ENCODE measurements at places on chromosomes 3 and 15.

DNA sequence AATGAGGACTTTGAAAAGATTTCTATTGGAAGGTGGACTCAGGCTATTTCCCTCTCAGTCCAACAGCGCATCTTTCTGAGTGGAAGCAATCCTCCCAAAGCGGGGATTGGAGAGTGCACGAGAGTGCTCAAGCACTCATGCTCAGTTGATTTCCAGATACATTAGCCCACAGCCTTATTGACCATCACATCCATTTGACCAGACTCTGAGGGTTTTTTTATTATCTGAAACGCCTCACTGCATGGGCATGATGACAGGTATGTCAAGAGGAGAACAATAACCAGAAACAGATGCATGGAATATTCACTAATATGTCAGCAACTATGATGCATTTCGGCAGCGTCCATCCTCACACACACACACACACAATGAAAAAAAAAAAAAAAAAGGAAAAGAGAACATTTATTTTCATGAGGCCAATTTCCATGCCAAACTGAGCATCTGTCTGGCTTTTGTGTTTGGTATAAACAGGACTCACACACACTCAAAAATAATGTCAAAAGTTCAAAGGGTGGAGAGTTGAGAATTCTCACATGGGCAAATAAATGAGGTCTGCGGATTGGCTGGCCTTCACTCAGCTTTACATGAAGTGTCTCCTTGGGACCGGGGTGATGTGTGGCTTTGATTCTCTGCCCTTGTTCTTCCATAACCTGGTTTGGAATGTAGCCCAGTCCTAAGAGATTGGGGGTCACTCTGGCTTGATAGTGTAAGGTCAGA lies 371.6 kb downstream of the MCTP2 start:
- no peak for DNase-seq

- peak; percentile 59 for DNase-seq
Measured at GRCh38 chr3:51391075-51391565, at the start of gene RBM15B. RBM15B (plus strand) TSS chr3:51391285; CDS start chr3:51391400, 115 bp downstream.

- DNase-seq, result no peak
Measured at GRCh38 chr15:87896936-87897335, 359.6 kb downstream of the NTRK3 start.

DNA sequence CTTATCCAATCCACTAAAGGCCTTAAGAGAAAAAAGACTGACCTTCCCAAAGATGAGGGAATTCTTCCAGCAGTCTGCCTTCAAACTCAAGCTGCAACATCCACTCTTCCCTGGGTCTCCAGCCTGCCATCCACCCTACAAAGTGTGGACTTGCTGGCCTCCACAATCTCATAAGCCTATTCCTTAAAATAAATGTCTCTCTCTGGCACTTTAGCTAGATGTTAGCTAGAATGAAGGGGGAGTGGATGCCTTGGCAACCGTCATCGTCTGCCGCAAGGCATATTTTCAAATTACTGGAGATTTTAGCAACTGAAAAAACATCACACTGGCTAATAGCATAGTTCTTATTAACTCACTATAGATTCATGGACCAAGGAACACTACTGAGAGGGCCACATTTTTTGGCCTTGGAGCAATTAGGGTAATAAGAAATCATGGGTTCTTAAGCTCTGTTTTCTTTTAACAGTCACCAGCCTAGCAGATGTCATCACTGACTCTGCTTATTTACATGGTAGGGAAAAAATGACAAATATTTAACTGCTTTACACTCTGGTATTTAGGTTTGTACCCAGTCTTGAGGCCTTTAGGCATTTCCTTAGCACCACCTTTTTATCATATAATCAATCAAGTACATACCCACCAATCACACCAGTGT lies 245.3 kb downstream of the MYRIP start:
- no peak for DNase-seq

GRCh38 chr3:112744825-112745566 lies 101.7 kb downstream of the CD200R1L start:
- DNase-seq, result no peak

DNA sequence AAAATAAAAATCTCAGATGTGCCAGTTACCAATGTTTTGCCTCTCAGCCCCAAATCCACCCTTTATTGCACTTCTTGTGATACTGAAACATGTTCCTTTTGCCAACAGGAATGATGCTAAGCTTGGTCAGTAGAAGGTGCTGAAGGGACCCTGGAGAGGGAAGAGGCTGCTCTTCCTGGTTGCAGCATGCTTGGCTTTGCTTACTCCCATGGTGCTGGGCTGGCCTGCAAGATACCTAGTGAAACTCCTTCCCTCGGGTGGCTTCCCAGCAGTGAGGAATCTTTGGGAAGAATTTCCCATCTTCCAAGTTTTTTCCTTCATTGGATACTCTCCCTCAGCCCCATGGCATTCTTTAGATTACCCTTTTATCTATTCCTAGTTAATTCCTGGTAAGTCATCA lies 151.8 kb upstream of the TGFBR2 start:
- no peak for DNase-seq

DNA sequence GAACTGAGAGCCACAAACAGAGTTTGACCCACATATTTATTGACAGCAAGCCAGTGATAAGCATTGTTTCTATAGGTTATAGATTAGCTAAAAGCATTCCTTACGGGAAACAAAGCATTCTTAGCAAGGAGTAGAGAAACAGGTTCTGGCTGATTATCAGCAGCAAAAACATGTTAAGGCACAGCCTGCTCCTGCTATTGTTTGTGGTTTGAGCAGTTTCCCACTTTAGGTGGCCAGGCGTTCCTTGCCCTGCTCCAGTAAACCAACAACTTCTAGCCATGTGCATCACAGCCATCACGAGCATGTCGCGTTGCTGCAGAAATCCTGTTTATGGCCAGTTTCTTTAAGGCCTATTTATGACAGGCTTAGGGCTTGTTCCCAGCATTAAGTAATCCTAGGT lies 44.7 kb upstream of the C2CD4B start:
- DNase-seq, result no peak

DNA sequence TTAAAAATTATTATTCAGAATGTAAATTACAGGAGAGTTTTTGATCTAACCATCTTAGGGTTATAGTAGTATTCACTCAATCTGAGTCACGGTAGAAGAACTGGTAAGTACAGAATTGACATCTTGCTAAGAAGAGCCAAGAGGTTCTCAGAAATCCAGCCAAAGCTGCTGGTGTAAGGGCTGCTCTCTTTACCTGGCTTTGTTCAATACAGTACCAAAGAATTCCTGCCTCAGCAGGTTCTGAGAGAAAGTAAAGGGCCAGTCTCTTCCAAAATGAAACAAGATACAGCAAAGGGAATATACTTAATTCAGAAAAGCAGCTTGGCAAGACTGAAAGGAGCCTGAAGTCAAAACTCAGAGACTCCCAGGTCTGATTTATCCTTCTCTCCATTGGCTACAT lies 193.1 kb downstream of the TNIK start:
- DNase-seq, result no peak

DNA sequence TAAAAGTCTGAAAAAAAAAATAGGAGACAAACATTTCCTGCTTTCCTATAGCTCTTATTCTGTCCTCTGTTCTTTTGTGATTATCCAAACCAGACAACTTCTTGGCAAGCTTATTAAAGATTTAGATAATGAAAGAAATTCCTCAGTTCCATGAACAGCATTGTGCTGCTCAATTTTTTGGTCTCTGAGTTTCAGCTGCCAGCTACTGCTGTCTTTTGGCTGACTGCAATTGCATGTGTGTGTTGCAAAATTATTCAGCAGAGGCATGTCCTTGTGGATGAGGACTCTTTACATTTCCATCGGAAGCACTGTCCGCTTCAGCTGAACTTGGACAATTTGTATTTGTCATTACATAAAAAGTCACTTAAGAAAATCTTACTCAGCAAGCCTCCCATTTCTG lies 397.3 kb upstream of the RASGRP1 start:
- no peak for DNase-seq

- DNase-seq, result no peak
Measured at GRCh38 chr3:55147856-55148720, 220.2 kb upstream of the LRTM1 start.

GRCh38 chr15:87609894-87610293 lies 646.6 kb downstream of the NTRK3 start:
- no peak for DNase-seq

DNA sequence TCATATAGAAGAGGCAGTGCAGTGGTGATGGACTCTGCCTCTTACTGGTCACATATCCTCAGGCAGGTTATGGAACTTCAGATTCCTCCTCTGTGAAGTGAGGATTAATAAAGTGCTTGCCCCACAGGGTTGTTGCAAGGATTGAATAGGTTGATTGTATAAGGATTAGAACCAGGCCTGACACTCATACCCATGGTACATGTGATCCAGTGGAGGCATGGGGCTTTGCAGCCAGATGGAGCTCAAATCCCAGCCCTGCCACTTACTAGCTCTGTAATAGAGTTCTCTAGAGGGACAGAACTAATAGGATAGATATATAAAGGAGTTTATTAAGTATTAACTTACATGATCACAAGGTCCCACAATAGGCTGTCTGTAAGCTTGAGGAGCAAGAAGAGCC lies 184.6 kb upstream of the EIF1B start:
- DNase-seq, result no peak

- no peak for DNase-seq
Measured at GRCh38 chr15:91866371-91866905, 12.9 kb downstream of the SLCO3A1 start.

DNA sequence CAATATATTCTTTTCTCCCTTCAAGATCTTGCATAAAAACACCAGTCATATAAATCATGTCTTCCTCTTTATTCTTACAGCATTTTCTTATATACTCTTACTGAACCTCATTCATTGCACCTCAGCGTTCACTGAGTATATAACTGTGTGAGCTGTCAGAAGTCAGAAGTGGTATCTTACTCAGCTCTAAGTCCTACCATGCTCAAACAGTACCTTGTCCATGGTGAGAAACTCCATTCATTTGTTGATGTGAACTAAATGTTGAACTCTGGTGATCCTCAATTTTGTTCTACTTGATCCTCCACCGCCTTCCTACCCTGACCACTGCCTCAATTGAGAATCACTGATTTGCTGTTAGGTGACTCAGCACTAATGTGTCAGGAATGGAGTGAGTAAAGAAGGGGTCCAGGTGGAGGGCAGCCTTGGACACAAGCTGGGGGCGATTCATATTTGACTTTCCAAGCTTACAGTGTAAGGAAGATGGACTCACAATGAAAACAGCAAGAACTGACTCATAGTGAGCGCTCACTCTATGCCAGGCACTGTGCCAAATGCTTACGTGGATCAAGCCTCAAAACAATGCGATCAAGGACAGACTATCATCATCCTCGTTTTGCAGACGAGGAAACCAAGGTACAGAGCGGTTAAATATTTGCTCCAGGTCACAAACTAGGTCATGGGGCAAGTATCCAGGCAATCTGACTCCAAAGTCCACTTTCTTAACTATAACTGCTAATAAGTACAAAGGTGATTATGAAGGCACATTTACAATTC lies 13.5 kb upstream of the ZFYVE19 start:
- DNase-seq, result no peak

DNA sequence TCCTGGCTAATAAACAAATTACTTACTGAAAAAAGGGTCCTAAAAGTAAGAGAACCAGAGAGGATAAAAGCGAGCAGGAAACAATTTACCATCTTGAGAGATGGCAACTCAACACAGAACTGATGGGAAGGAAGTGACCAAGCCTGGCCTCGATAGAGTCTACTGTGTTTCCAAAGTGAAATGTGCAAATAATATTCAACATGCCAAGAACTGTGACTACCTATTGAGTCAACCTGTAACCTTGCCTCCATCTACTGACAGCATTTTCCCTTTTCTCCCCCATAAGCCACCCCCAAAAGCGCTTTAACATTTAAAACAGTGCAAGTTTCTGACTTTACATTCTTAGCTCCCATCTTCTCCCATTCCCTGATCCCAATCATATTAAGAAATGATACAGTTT lies 75.4 kb upstream of the PSMD6 start:
- no peak for DNase-seq

DNA sequence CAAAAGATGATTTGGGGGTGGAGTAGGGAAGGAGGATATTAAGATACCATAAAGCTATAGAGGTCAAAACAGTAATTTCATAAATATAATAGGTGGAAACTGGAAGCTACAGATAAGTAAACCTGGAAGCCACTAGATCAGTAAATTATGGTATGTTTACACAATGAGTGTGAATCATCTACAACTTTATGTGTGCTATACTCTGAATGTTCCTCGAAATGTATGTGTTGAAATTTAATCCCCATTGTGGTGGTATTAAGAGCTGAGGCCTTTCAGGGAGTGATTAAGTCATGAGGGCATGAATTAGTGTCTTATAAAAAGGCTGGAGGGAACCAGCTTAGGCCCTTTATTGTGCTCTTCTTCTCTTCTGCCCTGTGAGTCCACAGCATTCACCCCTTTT lies 25.2 kb downstream of the EOMES start:
- no peak for DNase-seq

DNA sequence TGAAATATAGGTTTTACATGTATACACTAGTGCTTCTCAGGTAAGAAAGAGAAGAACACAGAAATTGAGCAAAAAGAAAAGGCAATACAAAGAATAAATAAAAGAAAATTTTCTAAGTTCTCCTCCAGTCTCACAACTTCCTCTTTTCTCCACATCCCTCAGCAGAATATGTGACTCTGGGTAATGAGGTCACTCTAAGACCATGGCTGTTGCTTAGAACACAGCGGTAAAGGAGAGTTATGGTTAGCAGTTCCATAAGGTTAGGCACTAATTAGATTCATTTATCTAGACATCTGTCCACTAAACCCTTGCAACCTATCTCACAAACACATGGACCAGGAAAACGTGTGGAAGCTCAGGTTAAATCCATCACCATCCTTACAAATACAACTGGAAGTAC lies 47.9 kb downstream of the IGSF11 start:
- DNase-seq, result no peak

- DNase-seq, result no peak
Measured at GRCh38 chr3:197149528-197149927, 119.9 kb upstream of the MELTF start.

DNA sequence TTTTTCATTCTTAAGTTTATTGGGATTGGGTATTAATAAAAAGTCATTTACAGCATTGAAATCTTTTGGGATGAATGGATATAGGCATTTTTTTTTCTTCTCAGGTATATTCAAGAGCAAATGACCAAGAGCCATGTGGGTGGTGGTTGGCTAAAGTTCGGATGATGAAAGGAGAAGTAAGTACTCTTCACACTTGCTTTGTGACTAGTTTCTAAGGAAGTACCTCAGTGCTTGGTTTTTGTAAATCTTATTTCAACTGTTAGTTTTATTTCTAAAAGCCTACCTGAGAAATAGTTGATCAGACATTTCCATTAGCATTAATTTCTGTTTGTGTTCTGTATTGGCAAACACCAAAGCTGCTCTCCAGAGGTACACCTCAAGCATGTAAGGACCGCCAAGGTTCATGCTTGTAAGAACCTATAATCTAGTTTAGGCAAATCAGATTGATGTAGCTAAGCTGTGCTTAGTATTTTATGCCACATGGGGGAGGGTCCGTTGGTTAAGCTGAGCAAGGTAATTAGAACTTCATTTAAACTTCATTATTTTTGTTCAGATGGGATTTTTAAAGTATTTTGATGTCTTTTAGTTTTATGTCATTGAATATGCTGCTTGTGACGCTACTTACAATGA lies 35.4 kb downstream of the FXR1 start:
- no peak for DNase-seq
